ENCODE measurements at places on chromosomes 5 and 9.

- DNase-seq: no peak
- H3K27me3 ChIP-seq: no peaks in the 10 kb centered on the region
- peaks cover 43% of the 10 kb centered on the region for H3K4me1 ChIP-seq
- no peak overlapping the region for H3K4me3 ChIP-seq
- H3K36me3 ChIP-seq: peaks cover 49% of the 10 kb centered on the region
These were observed 7.2 kb downstream of the STARD4 start for GRCh38 chr5:111505096-111505495.

DNA sequence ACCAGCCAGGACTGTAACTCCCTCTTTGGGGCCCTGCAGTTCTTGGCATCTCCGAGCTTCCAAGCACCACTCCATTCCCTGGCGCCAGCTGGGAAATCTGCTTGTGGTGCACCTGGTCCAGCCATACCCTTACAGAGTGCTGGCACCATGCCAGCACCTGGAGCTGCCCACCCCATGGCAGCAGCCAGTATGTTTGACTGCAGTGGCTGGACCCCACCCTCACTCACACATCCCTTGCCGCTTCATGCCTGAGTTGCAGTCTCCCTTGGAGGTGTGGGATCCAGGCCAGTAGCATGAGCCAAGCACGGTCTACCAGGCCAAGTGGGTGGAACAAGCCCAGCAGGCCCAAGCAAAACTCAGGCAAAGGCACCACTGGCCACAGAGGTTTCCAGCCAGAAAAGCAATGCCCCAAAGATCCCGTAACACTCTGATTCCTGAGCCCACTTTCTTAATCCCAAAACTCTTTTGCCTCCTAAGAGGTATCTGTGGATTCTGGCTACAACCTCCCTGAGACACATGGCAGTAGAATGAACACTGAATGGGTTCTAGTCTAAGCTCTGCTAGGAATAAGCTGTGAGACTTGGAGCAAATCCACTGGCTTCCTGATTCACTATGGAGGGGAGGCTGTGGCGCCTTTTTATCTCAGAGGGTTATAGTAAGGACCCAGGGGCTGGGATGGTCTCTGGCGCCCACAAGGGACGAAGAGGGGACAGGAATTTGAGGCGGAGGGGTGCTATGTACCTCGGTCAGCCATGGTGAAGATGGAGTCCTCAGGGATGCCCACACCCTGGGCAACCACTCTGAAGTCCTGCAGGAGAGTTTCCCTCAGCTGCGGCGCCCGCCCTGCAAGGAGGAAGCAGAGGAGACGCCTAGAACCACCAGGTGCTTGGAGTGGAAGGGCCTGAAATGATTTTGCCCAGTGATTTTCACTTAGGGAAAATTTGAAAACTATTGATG lies 5.6 kb downstream of the AMBP start:
- no peaks in the 10 kb centered on the region for H3K36me3 ChIP-seq
- no peak overlapping the region for H3K27ac ChIP-seq
- no peak for DNase-seq

DNA sequence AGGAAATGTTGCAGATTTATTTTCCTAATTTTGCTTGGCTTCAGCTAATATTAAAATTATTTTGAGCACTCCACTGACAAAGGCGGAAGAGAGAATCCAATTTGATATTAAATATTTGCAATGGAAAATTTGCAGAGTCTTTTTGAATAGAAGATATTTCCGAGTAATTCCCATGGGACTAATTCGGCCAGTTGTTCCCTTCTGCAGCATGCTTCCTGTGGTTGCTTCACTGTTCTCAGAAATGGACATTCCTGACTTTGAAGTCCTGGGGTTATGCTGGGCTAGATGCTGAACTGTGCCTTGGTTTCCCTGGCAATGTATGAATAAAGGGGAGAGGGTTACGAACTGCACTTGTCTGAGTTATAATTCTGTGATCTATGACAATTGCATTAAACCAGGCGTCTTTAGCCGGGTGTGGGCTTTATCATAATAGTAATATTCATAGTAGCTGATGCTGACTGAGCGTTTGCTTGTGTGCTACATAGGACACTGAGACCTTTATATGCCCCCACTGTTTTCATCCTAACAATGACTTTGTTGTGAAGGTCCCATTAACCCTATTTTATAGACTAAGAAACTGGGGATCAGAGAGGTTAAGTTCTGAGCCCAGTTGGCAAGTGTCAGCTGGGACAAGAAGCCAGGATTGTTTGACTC lies 114.5 kb upstream of the SPRY4 start:
- H3K27ac ChIP-seq: no peak overlapping the region
- peaks cover 10% of the 10 kb centered on the region for H3K4me1 ChIP-seq
- H3K36me3 ChIP-seq: no peaks in the 10 kb centered on the region
- H3K27me3 ChIP-seq: peaks cover 19% of the 10 kb centered on the region
- DNase-seq: no peak

- no peaks in the 10 kb centered on the region for H3K4me1 ChIP-seq
- no peak overlapping the region for H3K4me3 ChIP-seq
- H3K27ac ChIP-seq: no peak overlapping the region
- H3K27me3 ChIP-seq: peaks cover 2% of the 10 kb centered on the region
These were observed 24.8 kb downstream of the ADCY2 start for GRCh38 chr5:7420510-7421280.

- peaks cover 11% of the 10 kb centered on the region for H3K4me1 ChIP-seq
- DNase-seq: no peak
- no peak overlapping the region for H3K27ac ChIP-seq
These were observed 2.6 kb downstream of the OLFML2A start for GRCh38 chr9:124779368-124780059.

DNA sequence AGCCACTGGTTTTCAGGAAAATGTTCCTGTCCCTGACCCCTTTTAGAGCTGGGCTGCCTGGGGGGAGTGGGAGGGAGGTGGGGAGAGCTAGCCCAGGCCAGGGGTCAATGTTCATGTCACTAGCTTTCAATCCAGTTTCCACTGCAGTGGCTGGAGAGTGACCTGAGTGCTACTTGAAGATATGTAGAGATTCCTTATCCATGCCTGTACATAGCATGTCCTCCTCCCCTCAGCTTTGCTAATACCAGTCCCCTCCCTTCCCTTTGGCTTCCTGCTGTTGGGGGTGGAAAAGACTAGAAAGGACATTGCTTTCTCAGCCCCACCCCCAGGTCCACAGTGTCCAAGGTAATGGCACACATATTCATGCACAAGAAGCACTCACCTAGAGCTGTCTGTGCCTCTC lies 7.8 kb downstream of the DNAJB5 start:
- H3K36me3 ChIP-seq: peaks cover 3% of the 10 kb centered on the region
- no peak overlapping the region for H3K4me3 ChIP-seq
- H3K27ac ChIP-seq: no peak overlapping the region
- H3K4me1 ChIP-seq: peaks cover 9% of the 10 kb centered on the region

DNA sequence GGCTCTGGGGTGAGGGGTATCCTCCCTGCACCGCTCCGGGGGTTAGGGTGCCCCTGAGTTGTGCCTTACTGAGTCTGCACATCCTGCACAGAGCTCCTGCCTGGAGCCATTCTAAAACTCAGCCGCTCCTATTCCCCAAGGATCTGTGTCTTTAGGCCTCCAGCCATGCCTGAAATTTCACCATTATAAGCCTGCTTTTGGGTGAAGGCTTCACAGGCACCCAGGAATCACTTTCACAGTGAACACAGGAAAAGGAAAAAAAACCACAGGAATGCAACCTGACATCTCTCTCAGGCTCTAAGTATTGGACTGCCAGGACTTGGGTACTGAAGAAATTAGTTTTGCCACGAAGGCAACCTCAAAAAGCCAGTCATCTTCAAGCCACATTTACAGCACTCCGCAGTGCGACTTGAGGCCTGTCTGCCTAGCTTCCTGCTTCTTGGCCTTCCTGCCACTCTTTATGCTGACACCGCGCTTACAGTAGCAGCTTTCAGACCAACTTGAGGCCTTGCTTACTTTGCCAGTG lies 30.9 kb downstream of the GALNT10 start:
- H3K4me3 ChIP-seq: peak overlapping the region; percentile 1
- H3K4me1 ChIP-seq: peaks cover 39% of the 10 kb centered on the region
- peaks cover 24% of the 10 kb centered on the region for H3K36me3 ChIP-seq
- no peaks in the 10 kb centered on the region for H3K27me3 ChIP-seq

GRCh38 chr9:84919440-84919839 lies 249.9 kb downstream of the NTRK2 start:
- no peaks in the 10 kb centered on the region for H3K36me3 ChIP-seq
- H3K4me1 ChIP-seq: no peaks in the 10 kb centered on the region
- H3K27me3 ChIP-seq: no peaks in the 10 kb centered on the region
- H3K4me3 ChIP-seq: no peak overlapping the region

DNA sequence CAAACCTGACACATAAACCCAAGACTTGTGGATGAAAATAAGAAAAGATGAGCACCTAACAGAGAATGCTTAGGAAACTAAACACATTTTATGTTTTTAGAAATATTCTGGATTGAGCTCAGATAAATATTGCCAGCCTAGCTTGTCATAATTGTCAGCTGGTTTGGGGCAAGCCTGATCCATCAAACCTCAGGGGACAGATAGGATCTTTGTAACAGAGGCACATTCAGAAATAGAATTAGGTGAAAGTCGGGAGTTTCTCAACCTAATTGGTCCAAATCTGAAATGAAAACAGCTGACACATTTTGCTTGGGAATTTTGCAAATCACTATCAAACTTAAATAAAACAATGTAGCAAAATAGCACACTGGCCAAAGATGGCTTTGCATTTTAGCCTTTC lies 503.7 kb downstream of the ANXA1 start:
- no peak for DNase-seq
- no peak overlapping the region for H3K4me3 ChIP-seq

- H3K27me3 ChIP-seq: no peaks in the 10 kb centered on the region
- no peak for DNase-seq
- H3K36me3 ChIP-seq: no peaks in the 10 kb centered on the region
- H3K4me3 ChIP-seq: no peak overlapping the region
- H3K4me1 ChIP-seq: no peaks in the 10 kb centered on the region
- H3K27ac ChIP-seq: no peak overlapping the region
These were observed 251.2 kb downstream of the CHSY3 start for GRCh38 chr5:130155345-130156011.

DNA sequence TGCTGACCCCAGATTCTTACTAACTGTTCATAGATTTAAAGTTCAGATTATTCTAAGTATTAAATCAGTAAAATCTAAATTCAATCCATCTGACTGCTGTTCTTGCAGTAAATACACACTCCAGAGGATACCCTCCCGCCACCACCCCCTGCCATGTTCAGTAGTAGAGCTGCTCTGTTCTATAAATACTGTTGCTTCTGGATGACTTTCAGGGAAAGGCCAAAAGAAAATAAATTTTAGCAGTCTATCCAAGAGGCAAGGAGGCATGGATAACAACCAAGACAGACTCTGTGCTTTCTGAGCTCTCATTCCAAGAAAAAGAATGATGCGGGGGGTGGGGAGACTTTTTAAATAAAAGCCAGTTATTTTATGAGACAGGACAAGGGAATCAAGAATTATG lies 115.1 kb downstream of the ADAMTS6 start:
- H3K4me3 ChIP-seq: no peak overlapping the region
- no peak overlapping the region for H3K27ac ChIP-seq
- H3K36me3 ChIP-seq: no peaks in the 10 kb centered on the region
- H3K4me1 ChIP-seq: no peaks in the 10 kb centered on the region

DNA sequence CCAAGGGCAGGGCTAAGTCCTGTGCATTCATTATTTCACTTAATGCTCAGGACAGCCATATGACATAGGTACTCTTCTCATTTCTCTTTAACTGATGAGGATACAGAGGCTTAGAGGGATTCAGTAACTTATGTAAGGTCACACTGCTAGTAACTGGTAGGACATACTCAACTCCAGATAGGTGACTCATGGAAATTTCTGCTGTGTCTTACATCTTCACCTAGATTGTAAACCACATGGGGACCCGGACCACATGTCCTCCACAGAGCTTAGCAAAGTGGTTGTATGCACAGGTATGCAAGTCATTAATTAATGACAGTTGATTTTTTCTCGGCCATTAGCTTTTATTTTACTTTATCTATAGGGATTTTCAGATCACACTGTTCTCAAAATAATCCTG lies 29.3 kb downstream of the SLC1A1 start:
- no peak for DNase-seq
- no peaks in the 10 kb centered on the region for H3K27me3 ChIP-seq
- no peak overlapping the region for H3K4me3 ChIP-seq
- H3K36me3 ChIP-seq: no peaks in the 10 kb centered on the region
- no peak overlapping the region for H3K27ac ChIP-seq
